ENCODE measurements at places on chromosomes 4 and X.

- no peak for DNase-seq
Observed at GRCh38 chrX:40267334-40268187, 169.8 kb upstream of the BCOR start.

- DNase-seq = no peak
Observed at GRCh38 chr4:146592019-146592418, 46.7 kb upstream of the POU4F2 start.

- no peak for DNase-seq
Observed at GRCh38 chr4:27474691-27475090, 614.0 kb downstream of the STIM2 start.

GRCh38 chr4:36399762-36400353, 118.4 kb downstream of the DTHD1 start:
- DNase-seq = peak; percentile 21

DNA sequence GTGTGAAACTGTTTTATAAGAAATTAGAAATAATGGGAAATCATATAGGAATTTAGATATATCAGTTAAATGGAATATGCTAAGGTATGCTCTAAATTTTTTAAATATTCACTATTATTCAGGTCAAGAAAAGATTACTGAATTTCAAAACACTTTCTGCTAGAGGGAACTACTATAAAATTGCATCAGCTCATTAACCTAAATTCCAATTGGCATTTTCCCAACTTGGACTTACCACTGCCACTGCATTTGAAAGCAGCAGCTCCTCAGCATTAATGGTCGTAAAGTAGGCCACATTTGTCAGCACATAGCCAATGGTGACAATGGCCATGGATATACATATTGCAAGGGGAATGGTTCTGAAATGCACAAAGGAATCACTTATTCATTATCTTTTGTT, 57.3 kb downstream of the SLC7A11 start:
- no peak for DNase-seq

DNA sequence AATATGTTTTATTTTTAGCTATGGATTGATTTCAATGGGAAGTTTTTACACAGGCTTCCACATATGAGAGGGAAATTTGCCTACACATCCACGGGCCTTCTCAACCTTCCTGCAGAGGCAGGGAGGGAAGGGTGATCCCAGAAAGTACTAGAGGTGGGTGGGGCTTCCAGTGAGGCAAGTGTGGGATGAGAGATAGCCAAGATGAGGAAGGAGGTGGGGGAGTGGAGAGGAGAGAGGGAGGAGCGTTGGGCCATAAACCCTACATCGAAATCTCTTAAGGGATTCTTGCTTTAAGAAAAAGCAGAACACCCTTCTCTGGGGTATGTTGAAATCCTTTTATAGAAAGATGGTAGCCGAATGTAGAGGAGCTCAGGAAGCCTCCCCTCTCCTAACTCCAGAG, 19.0 kb downstream of the NKX6-1 start:
- DNase-seq = no peak

GRCh38 chrX:54944816-54945215, 24.2 kb downstream of the TRO start:
- DNase-seq = no peak

- no peak for DNase-seq
Observed at GRCh38 chrX:94051926-94052325, 377.9 kb downstream of the FAM133A start.

- no peak for DNase-seq
Observed at GRCh38 chr4:107255596-107255995, 219.5 kb upstream of the DKK2 start.

DNA sequence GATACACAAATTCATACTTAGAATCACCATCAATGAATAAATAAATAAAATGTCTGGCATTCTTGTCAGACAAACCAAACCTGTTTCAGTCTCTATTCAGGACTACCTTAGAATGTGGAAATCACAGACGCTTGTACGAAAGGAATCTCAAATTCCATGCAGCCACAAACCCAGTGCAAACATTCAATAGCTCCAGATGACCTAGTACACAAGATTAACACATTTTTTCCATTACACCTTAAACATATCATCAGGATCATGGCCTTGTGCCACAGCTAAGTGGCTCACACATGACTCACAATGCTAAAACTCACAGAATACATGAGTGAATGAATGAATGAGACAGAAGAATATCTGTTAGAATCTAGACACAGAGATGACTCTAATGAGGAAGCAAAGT, 134.2 kb downstream of the PWWP3B start:
- no peak for DNase-seq

GRCh38 chr4:104630272-104630671, 135.6 kb upstream of the CXXC4 start:
- DNase-seq = no peak

GRCh38 chrX:69060631-69061408, 104.4 kb downstream of the PJA1 start:
- no peak for DNase-seq

- DNase-seq = no peak
Observed at GRCh38 chrX:132668178-132668577, 179.3 kb upstream of the MBNL3 start.

DNA sequence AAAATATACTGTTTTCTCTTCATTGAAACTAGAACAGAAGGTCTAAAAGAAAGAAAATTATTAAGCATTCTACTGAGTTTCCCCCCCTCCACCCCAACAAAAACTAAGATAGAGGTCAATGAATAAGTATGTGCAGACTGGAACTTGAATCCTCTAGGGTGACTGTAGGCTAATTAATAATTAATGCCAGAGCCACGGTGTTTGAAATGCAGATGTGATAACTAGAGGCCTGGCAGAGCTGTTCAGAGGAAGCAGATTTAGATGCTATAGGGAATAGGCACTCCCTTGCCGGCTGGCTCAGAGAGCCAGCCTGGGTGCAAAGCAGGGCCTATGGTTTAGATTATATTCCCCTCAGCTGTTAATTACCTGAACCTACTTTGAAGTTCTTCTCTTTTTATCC, 12.2 kb upstream of the POU3F4 start:
- no peak for DNase-seq

- no peak for DNase-seq
Observed at GRCh38 chr4:151091047-151091446, 8.4 kb upstream of the RPS3A start.

- DNase-seq = no peak
Observed at GRCh38 chr4:185115827-185116232, 27.2 kb upstream of the SLC25A4 start.

GRCh38 chr4:90689739-90690138, 562.5 kb downstream of the CCSER1 start:
- DNase-seq = no peak

GRCh38 chr4:82501154-82501442, 60.7 kb downstream of the TMEM150C start:
- DNase-seq = no peak

- DNase-seq = no peak
Observed at GRCh38 chrX:40644821-40645358, 2.5 kb downstream of the CXorf38 start.

GRCh38 chr4:114558446-114559020, 40.1 kb upstream of the UGT8 start:
- DNase-seq = no peak

DNA sequence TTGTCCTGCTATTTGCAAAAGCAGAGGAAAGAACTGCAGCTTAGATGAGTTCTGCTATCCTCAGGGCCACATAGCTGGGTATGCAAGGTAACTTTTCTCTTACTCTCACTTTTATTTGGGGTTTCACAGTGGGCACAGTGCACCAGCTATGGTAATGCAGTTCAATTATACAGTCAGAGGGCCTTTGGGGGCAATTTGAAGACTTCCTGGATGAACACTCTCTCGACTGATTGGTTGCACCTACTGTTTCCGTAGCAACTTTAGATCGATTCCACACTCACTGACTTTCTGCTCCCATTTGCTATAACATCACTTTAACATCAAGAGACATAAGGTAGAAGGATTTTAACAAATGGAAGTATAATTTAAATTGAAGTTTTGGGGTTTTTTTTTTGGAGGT, 128.6 kb downstream of the SLC39A8 start:
- DNase-seq = no peak

GRCh38 chr4:120435179-120435578, 368.5 kb upstream of the MAD2L1 start:
- no peak for DNase-seq

- DNase-seq = no peak
Observed at GRCh38 chr4:141074098-141074878, 59.0 kb downstream of the RNF150 start.

DNA sequence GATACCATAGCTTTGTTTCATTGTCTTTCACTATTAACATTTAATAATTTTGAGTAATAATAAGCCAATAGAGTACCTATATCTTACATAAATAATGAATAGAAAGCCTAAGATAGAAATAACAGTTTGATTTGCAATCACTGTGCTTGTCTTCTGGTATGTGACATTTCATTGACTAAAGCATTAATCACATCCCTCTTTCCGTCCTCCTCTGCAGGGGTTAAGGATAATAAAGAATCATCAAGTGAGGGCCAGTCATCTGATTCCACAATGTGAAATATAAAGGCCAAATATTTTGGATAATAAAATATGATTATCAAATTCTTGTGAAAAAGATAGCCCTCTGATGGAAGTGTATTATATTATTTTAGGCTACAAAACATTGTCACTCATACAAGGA, 2073.4 kb downstream of the ARAP2 start:
- no peak for DNase-seq

DNA sequence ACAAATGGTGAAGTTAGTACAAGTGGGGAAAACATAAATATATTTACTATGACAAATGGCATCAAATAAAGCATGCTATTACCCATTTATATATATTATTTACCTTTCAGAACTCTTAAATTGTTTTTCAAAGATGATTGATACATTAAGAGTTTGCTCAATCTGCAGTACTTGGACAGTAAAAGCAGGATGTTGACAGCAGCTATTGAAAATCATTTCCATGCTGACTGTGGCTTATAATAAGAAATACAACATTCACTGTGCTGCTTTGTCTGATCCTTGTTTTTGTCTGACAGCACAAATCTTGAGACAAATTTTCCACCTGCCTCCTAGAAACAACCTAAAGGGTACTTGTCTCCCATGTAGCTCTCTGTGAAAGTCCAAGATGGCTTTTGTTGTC, 134.1 kb upstream of the FAT1 start:
- no peak for DNase-seq

DNA sequence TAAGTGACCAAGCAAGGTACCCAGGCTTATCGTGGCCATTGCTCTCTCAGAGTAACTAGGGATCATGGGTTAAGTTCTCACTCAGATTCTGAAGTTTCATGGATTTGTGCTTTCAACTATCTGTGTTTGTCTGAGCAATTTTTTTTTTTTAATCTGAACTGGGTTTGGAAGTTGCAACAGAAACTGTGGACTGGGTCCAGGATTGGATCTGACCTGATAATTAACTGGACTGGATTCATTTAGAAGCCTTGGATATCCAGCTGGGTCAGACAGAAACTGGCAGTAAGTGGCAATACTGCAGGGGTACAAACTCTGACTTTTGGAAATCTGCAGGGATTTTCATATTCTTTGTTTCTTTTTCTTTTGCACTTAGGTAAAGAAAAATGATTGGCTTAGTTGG, 38.7 kb upstream of the FGF2 start:
- no peak for DNase-seq

GRCh38 chr4:123890889-123891288, 494.3 kb downstream of the SPRY1 start:
- no peak for DNase-seq

DNA sequence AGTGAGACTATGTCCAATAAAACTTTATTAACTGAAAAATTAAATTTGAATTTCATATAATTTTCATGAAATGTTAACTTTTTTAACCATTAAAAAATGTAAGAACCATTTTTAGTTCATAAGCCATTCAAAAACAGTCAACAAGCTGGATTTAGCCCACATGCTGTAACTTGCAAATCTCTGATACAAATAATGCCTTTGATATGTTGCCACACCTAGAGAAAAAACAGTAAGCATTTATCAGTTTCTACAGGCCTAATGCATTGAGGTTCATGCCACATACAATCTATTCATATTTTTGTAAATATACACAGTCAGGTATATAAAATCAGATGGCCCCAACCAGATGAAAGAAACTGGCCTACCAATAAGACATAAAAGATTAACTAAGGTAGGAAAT, 52.8 kb downstream of the LCORL start:
- DNase-seq = no peak

All from stimulated activated CD4-positive, alpha-beta T cell treated with anti-CD3 and anti-CD28 coated beads, Interleukin-1b, Interleukin-23, amount 100 ng/mL, for 24 hours (primary cell).